ENCODE measurements at places on chromosomes 2 and 18.

DNA sequence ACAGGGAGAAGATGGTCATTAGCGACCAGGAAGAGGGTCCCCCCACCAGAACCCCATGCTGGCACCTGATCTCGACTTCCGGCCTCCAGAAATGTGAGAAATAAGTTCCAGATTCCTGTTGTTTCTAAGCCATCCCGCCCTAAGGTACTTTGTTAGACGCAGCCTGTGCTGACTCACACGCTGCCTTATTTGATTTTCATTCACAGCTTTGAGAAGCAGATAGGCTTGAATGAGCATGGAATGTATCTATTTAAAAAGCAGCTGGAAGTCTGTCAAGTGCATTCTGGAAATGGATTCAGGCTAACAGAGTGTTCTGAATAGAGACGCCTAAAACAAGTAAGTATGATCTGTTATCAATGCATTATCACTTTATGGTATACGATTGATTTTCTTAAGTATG, 8.3 kb upstream of the IL1R2 start:
- DNase-seq = no peak

DNA sequence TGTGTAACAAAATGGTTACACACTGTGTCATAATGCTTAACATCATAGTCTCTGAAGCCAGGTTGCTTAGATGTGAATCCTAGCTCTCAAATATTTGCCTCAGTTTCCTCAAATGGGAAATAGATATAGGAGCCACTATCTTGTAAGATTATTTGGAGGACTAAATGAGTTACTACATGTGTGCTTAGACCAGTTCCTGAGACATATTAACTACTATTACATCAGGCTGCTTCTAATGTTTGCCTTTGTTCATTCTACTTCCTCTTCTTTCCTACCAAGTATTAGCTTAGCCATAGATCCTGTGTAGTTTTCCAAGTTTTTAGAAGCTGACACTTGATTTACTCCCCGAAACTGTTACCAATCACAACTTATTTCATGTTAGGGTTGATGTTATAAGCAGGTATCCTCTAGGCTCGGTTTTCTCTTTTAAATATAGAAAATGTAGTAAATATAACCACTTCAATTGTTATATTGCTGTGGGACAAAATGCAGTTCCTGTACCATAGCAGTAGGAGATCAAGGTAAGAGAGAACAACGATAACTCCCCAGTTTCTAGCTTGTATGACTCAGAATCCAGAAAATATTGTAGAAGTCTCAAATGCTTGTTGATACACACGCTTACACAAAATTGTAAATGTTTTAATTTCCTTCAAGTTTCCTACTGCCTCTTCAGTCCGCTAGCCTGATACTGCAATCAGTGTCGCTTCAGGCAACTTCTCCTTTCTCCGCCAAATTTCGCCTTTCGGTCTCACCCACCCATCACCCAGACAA, 751 bp upstream of the DNAJC10 start:
- no peak for DNase-seq

DNA sequence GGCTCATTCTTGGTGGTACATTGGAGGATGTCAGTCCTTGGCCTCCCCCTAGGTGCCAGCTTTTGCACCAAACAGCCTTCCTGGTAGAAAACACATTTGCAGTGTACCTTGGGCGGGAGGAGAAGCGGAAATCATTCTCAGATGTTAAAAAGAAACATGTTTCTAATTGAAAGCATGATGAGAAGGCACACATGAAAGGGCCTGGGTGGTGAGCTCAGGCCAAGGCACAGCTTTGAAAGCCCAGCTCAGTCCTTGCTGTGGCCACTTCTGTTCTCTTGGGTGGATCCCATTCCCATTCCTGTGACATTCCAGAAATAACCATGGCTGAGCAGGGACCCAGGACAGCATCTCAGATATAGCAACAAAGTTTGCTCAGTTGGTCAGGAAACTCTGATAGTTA, 71.5 kb downstream of the LTBP1 start:
- DNase-seq = no peak

DNA sequence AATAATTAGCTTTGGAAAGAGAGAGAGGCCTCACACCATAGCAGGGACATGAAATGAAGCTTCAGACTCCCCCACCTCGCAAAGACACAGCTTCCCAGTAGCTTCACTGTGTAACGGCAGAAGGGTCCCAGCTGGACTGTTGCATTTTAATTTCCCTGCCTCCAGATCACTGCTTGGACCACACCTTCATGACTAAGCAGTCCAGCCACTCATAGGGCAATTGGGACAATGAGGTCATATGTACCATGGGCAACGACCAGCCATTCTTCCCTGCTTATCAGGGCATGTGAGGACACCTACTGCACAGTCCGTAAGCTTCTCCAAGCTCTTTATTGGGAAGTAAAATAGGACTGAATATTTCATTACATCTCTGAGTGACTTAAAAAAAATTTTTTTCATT, 183.0 kb downstream of the MREG start:
- no peak for DNase-seq

DNA sequence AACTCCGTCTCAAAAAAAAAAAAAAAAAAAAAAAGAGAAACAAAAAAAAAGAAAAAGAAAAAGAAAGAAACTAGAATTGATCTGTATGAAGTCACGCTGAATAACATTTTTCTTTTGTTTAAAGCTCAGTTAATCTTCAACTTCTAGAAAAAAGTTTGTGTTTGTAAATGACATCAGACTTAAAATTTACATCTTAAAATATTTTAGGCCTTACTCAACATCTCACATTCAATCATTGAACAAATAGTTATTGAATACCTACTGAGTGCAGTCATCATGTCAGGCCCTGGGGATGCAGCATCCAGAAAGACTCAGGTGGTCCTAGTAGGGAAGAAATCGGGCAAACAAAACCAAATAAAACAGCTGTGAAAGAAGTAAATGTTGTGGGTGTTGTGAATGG, 292.3 kb upstream of the FANCL start:
- DNase-seq = no peak

- DNase-seq = no peak
Observed at GRCh38 chr2:34549710-34550345, 950.7 kb upstream of the FAM98A start.

- DNase-seq = no peak
Observed at GRCh38 chr18:33579349-33580215, 1.6 kb downstream of the ASXL3 start.

- no peak for DNase-seq
Observed at GRCh38 chr18:47935321-47936055, 5.0 kb upstream of the SMAD2 start.

DNA sequence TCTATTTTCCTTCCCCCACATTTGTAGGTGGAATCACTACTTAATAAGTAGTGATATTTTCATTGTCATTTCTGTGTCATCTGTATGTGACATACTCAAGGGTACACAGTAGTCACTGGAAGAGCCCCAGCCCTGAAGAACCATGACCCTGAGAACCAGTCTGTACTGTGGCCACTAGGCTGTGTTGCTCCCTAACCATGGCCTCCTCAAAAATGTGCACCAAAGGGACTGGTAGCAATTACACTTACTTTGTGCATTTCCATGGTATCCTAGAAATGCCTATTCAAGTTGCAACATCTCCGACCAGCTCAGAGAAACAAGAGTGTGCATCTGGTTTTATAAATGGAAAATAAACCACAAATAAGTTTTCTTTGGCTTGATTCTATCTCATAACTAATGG, 155.1 kb downstream of the DOCK10 start:
- DNase-seq = no peak

- no peak for DNase-seq
Observed at GRCh38 chr2:72084584-72084976, 63.1 kb downstream of the CYP26B1 start.

- DNase-seq = no peak
Observed at GRCh38 chr2:35822716-35823115, 532.9 kb upstream of the CRIM1 start.

- DNase-seq = no peak
Observed at GRCh38 chr2:209619782-209620181, 151.8 kb upstream of the UNC80 start.

DNA sequence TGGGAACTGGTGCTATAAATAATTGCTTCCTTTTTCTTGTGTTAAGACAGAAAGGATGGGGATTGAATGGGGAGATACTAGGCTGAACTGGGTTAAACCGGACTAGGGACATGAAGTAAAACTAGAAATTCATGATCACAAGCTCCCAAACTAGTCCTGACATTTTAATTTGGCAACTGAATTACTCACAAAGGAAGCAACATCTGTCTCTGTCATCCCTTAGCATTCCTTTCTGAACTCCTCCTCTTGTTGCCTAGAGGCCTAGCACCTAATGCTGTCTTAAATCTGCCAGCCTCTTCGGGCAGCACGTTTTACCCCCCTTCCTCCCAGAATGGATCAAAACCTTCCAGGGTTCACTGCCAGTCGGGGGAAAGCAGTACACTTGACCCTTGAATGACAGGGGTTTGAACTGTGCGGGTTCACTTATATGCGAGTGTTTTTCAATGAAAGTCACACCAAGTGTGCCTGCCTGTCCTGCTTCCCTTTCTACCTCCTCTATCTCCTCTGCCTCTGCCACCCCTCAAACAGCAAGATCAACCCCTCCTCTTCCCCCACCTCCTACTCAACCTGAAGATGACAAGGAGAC, 8.2 kb downstream of the KCTD1 start:
- no peak for DNase-seq

- no peak for DNase-seq
Observed at GRCh38 chr18:60311676-60312360, 60.8 kb downstream of the MC4R start.

- DNase-seq = no peak
Observed at GRCh38 chr2:210768329-210768910, 212.0 kb downstream of the CPS1 start.

- no peak for DNase-seq
Observed at GRCh38 chr2:215022418-215022817, 116.0 kb downstream of the ABCA12 start.

GRCh38 chr18:59232309-59233016, 12.5 kb downstream of the GRP start:
- no peak for DNase-seq

DNA sequence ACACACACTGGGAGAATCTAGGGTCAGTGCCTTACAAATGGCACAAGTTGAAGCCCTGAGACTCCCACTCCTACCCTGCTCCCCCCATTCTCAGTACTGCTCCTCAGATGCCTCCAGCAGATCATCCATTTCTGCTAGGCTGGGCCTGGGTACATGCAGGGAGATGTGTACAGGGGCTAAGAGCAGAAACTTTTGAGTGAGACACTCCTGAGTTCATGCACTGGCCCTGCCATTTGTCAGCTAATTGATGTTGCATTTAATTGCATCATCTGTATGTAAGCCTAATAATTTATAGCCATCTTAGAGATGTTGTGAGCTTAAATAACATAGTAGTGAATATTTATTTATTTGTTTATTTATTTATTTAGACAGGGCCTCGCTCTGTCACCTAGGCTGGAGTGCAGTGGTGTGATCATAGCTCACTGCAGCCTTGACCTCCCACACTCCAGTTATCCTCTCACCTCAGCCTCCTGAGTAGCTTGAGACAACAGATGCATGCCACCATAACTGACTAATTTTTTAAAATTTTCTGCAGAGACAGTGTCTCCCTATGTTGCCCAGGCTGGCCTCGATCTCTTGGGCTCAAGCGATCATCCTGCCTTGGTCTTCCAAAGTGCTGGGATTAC, 4.8 kb upstream of the CASP8 start:
- no peak for DNase-seq

- DNase-seq = no peak
Observed at GRCh38 chr18:49061239-49061990, 110.7 kb upstream of the SMAD7 start.

DNA sequence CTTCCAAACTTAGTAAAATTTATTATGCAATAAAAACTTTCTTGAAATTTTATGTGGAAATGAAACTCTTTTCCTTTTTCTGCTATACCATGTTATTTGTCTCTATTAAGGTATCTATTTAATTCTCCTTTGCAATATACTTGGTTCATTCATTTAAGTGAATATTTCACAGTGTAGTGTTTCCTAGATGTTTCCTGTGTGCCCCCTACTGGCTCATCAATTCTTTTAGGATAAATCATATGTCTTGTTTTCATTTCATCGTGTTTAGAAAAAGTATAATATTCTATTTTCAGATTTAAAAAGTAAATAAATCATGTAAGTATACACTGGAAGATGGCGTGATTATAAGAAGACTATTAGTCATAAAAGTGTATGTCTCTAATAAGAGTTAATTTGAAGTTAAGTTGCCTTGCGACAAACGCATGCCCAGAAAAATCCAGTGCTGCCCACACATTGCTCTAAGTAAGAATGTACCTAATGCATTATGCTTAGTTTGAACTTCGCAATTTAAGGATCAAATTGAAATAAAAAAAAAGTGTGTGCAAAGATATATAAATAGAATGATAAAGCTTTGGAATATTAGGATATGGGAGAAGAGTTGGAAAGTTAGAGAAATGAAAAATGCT, 525.4 kb downstream of the KCNJ3 start:
- no peak for DNase-seq

DNA sequence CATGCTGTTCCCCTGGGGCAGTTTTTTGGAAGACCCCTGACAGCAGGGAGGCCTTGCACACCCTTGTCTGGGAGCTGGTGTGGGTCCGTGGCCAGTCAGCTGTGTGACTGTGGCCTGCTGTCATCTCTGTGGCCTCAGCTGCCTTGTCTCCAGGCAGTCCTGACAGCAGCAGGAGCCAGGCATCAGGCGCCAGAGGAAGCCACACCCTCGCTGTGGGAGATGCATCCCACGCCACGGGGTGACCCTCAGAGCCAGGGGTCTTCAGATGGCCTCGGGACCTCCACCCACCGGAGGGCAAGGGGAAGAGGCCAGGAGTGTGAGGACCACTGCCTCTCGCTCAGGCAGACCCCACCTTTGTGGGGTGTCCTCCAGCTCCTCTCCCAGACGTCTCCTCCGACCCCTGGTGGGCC, 5.0 kb downstream of the BOK start:
- no peak for DNase-seq

DNA sequence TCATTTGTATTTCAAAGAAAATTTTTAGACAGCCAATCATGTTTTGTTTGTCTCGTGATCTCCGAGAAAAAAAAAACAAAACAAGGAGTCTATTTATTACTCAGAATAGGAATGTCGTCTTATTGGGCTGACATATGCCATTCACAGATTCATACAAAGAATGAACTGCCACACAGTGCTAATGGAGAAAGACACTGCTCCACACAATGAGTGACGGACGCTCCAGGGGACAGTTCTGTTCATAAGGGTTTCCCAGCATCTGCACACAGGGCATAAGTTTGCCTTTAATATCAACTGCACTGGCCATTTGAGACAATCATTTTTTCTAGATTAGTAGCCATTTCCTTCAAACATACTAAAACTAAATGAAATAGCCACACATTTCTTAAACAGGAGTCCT, 3.4 kb downstream of the SERTAD2 start:
- no peak for DNase-seq

GRCh38 chr18:54531402-54532065, 59.5 kb upstream of the DYNAP start:
- no peak for DNase-seq

DNA sequence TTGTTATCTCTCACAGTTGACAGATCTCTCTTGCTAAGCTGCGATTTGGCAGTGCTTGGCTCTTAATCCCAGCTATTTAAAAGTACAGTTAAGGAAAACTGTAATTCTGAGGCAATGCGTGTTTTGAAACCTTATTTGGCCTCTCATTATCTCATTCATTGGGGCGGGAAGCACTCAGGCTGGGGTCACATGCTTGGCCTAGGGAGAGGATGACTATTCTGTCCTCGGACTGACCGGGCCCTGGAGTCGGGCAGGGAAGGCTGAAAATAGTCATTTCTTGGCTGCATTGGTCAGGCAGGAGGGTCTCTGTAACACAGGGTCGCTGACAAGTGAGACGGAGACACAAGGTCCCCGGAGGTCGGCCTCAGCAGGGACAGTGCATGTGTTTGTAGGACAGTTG, 20.2 kb upstream of the EMILIN2 start:
- no peak for DNase-seq
